ENCODE measurements at places on chromosomes 11 and 22.

DNA sequence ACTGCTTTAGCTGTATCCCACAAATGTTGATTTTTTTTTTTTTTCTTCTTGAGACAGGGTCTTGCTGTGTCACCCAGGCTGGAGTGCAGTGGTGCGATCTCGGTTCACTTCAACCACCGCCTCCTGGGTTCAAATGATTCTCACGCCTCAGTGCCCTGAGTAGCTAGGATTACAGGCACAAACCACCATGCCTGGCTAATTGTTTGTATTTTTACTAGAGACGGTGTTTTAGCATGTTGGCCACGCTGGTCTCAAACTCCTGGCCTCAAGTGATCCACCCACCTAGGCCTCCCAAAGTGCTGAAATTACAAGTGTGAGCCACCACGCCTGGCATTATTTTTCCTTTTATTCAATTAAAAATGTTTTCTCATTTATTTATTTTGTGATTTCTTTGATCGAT is 55.9 kb downstream of the PDHX start:
- DNase-seq = no peak

GRCh38 chr11:43895601-43896000 is 15.0 kb downstream of the ALKBH3 start:
- DNase-seq = no peak

DNA sequence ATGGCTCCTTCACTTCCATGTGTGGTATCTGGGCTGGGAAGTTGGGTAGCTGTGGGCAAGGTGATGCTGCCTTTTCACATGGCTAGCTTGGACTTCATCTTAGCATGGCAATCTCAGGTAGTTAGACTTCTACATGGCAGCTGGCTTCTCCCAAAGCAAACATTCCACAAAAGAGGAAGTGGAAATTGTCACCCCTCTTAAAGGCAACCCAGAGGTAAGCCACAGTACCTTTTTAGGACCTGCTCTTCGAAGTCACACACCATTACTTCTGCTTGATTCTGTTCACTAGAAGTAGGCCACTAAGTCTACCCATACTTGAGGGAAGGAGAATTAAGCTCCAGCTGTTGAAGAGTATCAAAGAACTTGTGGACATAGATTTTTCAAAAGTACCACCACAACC is 25.9 kb downstream of the TUG1 start:
- DNase-seq = no peak

- peak; percentile 57 for DNase-seq
Observed at GRCh38 chr11:120248551-120249278, 8.8 kb downstream of the POU2F3 start.

DNA sequence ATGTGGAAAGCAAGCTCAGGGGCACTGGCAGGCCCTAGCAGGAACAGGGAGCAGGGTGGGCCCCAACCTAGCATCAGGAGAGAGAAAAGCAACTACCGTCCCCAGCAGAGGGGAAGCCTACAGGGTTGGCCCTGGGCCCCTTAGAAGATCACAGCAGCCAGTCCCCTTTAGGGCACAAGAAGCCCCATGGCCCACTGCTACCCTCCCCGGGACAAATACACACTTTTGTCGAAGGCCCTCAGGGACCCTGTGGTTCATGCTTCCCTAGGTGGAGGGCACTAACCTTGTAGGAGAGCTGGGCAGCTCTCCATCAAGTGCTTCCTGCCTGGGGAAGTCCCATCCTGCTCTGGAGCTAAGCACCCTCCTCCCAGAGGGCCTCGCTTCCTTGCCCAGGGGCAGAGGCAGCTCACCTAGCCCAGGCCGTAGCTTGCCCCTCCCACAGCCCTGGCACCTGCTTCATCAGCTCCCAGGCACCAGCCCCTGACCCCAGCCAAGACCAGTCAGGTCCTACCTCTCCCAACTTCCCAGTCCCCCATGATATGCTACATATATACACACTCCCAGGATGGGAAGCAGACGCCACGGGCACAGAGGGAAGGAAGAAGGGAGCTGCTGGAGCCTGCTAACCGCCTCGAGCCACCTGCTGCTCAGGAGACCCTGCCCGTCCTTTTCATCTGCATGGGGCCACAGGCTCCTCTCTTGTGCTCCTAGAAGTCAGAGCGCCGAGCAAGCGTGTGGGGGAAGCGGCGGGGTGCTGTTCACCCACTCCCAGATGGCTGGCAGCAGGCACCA is 20.1 kb downstream of the SUN2 start:
- no peak for DNase-seq

DNA sequence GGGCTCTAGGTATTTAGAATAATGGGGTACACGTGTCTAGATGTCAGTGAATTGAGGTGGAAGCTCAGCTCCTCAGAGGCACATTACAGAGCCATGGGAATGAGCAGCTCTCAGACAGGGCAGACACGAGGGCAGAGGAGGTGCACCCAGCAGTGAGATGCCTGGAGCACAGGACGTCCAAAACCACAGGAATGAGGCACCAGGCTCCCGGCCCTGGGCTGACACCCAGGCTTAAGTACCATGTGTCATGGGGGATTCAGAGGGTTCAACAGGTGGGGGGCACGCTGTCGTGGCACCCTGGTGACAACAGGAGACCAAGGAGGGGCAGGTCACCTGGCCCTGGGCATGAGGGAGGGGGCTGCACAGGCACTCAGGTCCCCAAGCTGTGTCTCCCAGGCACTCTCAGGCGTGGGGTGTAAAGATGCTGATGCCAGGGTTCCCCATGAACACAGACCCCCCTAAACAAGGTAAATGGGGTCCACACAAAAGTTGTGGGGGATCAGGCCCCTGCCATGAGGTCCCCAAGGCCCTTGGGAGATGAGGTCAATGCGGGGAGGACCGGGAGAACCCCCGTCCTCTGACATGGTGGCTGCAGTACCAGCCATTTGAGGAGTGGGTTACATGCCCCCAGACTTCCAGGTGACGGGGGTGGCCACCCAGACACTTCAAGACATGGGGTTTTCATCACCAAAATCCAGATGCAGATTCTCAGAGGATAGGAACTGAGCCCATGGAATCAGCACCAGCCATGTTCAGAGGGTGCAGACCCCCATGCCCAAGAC is 5.6 kb upstream of the SYT8 start:
- peak; percentile 94 for DNase-seq

GRCh38 chr11:120120805-120121335 is 17.0 kb downstream of the TRIM29 start:
- no peak for DNase-seq

DNA sequence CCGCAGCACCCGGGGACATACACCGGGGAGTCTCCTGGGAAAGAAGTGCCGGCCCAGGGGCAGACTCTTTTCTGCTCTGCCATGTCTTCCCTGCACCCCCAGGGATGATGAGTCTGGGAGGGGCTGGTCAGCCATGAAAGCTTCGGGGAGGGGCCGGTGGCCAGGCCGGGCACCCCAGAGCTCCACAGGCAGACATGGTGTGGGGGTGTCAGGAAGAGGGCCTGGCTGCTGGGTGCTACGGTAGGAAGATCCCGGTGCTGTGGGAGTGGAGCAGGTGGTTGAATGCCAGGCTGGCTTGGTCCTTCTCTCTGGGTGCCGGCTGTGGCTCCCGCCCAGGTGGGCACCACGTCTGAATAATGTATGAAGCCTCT is 17.4 kb downstream of the LSP1 start:
- no peak for DNase-seq

GRCh38 chr11:82733444-82734119 is at the start of gene FAM181B:
FAM181B (minus strand) TSS chr11:82733864; CDS start chr11:82733729, 135 bp downstream.
- DNase-seq = peak; percentile 74

- peak; percentile 57 for DNase-seq
Observed at GRCh38 chr11:69640260-69640994, 529 bp upstream of the CCND1 start.

GRCh38 chr11:134610116-134610910 is 198.3 kb upstream of the B3GAT1 start:
- DNase-seq = no peak

DNA sequence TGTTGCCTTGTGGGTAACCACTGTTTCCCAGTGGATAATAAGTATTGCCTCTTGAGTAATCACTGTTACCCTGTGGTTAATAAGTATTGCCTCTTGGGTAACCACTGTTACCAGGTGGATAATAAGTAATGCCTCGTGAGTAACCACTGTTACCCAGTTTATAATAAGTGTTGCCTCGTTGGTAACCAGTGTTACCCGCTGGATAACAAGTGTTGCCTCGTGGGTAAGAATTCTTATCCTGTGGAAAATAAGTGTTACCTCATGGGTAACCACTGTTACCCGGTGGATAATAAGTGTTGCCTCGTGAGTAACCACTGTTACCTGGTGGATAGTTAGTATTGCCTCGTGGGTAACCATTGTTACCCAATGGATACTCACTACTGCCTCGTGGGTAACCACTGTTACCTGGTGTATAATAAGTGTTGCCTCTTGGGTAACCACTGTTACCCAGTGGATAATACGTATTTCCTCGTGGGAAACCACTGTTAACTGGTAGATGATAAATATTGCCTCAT is 24.1 kb upstream of the NXPE4 start:
- DNase-seq = no peak

GRCh38 chr11:46363455-46364005 is 16.3 kb downstream of the DGKZ start:
- DNase-seq = peak; percentile 79

GRCh38 chr11:92880381-92880780 is 89.1 kb upstream of the MTNR1B start:
- DNase-seq = peak; percentile 92

DNA sequence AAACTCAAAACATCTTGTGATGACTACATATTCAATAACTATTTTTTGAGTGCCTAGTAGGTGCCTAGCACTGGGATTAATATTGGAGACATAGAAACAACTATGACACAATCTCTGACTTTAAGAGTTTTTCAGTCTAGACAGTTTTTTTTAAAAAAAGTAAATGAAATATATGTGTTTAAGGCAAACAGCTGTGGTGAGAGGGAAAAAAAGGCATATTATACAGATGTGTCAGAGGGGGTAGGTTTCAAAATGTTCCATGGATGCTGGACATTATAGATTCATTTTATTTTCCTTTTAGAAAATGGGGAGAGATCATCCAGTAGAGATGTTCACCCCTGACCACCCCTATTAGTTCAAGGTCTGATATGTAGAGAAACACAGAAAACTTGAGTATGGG is 90.8 kb downstream of the LUZP2 start:
- no peak for DNase-seq

- peak; percentile 50 for DNase-seq
Observed at GRCh38 chr22:17601031-17601430, 27.5 kb downstream of the ATP6V1E1 start.

DNA sequence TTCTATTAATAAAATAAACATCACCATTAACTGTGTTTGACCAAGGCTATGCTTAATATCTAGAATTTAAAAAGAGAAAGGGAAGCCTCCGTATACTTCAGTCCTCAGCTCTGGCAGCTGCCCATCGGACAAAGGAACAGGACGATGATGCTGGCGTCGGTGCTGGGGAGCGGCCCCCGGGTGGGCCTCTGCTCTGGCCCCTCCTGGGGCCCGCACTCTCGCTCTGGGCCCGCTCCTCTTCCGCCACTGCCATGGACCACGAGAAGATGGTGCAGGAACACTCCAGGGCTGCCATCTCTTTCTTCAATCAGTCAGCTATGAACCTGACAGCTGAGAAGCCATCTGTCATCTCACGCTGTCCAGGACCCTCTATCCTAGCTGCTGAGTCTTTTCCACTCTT is 25.3 kb downstream of the PDHX start:
- DNase-seq = no peak

DNA sequence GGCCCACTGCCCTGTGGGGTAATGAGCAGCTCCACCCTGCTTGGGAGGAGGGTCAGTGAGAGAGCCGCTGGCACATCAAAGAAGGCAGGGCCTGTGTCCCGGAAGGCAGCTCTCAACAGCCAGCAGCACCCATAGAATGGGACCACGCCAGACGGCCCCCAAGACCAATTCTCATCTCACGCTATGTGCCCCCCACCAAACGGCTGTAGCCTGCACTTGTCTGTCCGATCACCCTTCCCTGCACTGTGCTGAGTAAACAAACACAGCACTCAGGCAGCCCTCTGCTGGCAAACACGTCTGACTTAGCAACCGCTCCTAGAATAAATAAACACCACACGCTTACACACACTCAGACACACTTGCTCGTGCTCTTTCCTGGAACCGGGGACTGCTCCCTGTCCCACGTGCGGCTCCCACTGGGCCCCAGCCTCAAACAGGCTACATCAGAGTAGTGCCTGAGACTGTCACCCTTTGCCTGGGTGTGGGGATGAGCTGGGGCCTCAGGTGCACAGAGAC is 53.2 kb upstream of the CDON start:
- peak; percentile 83 for DNase-seq

GRCh38 chr22:29715705-29716104 is 4.1 kb upstream of the CABP7 start:
- DNase-seq = no peak

GRCh38 chr22:22787151-22787550 is 100.5 kb upstream of the IGLL5 start:
- DNase-seq = no peak

GRCh38 chr22:23121424-23121823 is 20.4 kb downstream of the RSPH14 start:
- DNase-seq = no peak

DNA sequence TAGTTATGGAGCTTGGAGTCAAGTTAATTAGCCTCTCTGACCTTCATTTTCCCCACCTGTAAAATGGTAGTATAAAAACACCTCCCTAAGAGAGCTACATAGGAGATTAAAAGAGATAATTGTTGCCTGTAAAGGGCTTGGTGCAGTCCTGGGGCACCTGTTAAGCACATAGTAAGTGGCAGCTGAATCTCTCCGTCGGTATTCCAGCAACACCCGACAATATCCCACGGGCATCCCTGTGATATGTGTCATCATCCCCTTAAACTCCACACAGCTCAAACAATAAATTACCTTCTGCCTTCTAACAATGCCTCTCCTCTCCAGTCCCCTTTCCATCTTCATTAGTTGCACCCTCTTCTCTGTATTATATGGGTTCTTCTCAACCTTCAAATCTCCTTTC is 121.5 kb downstream of the C11orf91 start:
- no peak for DNase-seq

DNA sequence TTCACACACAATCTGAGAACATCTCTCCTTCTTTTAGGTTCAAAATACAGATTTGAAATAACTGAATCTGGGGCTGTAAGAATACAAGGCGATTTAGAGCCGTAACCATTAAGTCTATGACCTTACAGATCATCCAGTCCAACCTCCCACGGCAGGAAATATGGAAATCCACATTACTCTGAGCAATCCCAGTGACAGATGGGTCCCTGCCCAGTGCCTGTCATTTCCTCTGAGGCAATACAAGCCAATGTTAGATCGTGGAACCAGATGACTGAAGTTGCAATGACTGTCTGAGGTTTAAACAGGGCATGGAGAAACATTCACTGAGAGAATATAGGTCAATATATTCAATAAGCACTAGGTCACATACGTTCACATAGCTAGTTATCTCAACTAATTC is 77.4 kb upstream of the OR5AK2 start:
- no peak for DNase-seq

DNA sequence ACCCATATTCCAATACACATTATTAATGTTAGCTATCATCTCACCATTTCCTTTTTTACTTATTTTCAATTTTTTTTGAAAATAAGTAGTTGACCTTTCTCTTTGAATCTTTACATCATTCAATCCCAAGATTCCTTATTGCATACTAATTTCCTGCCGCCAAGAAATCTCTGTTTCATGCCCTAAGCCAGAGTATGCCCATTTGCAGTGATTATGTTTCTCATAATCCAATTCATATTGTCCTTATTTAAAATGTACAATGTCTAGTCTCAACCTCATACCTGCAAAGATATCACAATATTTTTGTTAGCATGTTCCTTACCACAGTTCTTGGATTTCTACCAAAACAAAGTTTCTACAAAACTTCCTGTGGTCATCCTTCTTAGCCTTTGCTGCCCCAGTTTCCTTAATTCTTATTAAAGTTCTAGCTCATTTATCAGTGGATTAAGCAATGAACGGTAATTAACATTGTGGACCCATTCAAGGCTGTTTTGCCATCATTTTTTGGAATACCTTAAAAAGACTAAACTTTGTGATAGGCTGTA is 75.3 kb downstream of the CD44 start:
- no peak for DNase-seq

- DNase-seq = no peak
Observed at GRCh38 chr22:36239150-36239400, 252 bp downstream of the APOL2 start.
